Peyer's patch (tissue), 4 donors: ENCODE measurements at places on chromosomes 4 and X.

GRCh38 chr4:168677879-168678278, 181.0 kb downstream of the PALLD start:
- DNase-seq = no peak

GRCh38 chr4:158161551-158162354, 11.1 kb downstream of the GASK1B start:
- no peak for DNase-seq

DNA sequence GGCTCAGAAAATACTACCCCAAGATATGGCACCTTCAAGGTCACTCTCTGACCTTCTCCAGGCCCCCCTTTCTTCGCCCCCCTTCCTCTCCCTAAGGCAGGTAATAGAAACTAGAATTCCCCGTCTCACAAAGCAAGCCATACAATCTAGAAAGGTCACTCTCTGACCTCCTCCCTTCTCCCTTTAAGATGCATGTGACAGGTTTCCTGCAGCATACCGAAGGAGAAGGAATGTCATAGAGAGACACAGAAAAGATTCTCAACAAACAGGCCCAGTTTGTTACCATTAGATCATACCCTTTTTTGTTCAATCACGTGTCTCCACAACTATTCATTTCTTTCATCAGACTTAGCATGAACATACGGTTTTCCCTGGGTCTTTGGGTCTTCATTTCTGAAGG, 51.2 kb upstream of the RBMXL3 start:
- DNase-seq = no peak

DNA sequence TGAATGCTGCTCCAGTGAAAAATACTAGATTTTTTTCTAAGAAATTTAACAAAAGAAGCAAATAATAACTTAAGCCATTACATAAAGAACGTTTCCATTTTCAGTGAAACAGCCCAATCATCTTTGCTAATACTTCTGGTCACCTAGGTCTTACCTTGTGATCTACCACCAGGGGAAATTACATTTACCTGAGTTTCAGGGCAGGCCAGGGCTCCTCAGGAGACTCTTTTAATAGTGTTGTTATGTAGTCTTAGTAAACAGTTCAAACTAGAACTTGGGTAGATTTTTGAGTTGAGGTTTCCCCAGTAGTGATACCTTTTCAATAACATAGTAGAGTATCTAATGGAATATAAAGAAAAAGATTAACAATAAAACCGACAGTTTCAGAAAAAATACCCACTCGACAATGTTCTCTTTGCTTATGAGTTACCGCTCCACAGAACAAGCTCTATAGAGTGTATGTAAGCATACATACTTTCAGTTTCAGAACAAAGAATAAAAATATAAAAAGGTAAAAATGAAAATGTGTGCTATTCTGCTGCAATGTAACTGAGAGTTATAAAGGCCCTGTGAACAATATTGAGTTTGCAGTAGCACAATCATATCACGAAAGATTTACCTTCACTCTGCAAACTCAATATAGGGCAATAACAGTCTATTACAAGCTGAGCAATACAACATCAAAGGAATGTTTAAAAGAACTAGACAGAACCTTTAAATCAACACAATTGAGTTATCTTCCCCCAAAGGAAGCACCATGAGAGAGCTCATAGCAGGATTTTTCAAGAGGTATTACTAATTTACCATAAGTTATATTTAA, 165.8 kb downstream of the ATOH1 start:
- DNase-seq = no peak

GRCh38 chr4:58553679-58554078, 1443.5 kb upstream of the IGFBP7 start:
- DNase-seq = no peak

DNA sequence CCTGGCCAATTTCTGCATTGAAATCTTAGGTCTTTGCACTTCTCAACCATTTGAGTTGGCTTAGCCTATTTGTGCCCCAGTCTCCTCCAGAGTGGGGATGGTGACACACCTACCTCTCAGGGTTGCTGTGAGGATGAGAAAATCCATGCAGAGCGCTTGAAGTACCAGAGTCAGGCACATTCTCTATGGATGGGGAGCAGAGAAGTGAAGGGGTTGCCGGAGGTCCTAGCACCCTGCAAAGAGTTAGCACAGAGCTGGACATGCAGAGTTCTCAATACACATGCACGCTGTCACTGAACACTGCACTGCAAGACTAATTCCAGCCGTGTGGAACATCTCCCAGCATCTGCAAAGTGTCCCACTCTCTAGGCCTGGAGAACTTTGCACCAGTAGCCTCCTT, 2.6 kb upstream of the STK32B start:
- DNase-seq = no peak

GRCh38 chr4:119693126-119693525, 64.5 kb upstream of the PDE5A start:
- DNase-seq = no peak

DNA sequence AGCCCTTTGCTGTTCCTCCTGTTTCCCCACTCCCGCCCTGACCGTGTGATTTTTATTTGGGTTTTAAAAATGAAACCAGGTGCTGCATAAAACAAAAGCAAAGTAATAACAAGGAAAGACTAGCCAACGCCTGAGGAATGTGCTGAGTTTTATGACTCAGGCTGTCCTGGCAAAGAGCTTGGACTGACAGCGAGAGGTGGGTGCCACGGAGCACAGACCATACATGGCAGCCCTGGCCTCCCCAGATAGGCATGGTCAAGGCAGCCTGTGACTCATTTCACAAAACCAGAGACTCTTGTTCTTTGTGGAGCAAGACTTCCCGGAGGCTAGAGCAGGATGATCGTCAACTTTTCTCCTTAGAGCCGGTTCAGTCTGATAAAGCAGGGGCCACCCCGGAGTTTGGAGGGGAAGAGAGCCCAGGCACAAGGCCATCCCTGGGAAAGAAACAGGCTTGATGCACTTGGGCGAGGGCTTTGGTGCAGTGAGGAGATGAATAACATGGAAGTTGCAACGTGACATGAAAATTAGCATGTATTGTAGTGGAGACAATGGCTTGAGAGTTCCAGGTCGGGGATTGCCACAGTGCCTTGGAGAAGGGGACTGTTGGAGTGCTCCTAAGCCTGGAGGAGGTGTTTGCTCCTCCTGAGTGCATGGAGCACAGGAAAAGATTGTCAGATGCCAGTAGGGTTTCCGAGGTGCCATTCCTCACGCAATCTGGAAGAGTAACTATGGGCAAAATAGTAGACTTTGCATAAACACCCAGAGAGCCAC, 54.8 kb downstream of the C4orf51 start:
- no peak for DNase-seq

DNA sequence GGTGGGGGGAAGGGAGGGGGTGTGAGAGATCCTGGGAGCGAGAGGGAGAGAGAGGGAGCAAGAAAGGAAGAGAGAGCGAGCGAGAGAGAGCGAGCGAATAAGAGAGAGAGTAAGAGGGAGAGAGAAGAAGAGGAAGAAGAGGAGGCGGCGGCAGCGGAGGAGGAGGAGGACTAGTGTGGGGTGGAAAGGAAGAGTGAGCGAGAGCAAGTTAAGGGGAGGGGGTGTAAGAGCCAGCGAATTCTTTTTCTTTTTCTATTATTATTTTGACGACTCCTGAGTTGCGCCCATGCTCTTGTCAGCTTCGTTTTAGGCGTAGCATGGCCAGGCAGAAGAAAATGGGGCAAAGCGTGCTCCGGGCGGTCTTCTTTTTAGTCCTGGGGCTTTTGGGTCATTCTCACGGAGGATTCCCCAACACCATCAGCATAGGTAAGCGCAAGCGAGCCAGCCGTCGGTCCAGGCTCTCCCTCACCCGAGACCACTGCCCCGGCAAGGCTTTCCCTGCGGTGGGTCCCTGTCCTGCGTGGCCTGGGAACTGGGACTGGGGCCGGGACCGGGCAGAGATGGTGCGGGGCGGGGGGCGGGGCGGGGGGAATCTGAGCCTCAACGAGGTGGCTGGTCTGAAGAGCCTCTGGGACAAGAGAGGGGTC, at the start of gene GRIA3:
Gene GRIA3 (plus strand): TSS at position 60 of the 647 bp plus-strand sequence. CDS start 258 bp downstream, at position 318.
- no peak for DNase-seq

DNA sequence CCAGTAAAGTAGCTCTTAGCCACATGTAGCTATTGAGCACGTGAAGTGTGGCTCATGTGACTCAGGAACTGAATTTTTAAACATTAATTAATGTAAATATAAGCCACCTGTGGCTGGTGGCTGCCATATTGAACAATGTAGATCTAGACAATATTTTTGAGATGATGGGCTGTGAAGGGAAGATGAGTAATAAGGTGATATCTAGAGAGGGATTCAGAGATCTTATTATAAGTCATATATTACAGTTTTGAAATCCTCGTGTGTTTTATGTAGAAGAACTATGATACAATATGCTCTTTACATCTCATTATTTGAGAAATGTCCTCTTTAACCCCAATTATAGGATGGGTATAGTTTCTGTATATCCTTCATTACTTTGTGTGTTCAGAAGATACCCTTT, 5.6 kb downstream of the GAR1 start:
- DNase-seq = no peak

GRCh38 chr4:78293821-78294301, 236.7 kb downstream of the FRAS1 start:
- no peak for DNase-seq

DNA sequence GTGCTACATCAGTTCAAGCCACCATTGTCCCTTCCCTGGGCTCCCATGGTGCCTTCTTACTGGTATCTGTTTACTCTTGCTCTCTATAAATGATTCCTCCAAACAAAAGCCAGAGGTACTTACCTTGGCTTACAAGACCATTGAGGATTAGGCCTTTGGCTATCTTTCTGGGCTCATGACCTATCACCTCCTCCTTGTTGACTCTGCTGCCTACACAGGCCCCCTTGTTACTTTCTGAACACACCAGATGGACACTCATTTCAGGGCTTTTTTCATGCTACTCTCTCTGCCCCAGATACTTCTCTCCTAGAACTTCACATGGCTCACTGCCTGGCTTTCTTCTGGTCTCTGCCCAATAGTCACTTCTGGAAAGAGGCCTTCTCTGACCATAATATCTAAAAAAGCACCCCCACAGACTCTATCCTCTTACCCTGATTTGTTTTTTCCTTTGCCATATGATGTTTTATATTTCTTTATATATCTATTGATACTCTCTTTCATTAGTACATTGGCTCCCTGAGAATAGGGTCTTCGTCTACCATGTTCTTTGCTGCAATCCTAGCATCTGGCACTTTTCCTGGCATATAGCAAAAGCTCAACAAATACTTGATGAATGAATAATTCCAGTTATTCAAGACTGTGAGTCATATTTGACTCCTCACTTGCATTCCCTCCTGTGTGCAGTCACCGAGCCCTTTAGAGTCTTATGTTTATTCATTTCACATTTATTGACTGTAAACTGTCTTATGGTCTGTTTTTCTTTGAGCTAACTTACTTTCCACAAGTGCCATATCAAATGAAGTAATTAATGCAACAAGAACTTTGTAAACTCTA, 27.1 kb upstream of the TAPT1 start:
- no peak for DNase-seq

DNA sequence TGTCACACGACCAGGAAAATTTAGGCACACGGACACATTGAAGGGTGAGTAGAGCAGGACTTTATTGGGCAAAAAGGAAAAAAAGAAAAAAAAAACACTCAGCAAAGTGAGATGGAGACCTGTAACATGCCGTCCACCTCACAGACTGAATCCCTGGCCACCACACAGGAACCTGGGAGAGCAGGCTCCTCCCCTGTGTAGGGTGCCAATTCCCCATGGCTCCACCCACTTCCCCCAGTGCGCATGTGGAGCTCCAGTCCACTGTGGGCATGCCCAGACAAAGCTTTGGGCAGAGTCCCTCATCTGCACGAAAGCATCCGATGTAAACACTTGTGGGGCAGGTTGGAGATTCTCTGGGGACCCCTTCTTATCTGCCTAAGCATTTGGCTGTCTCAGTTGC, 23.6 kb upstream of the CBR4 start:
- DNase-seq = no peak

- DNase-seq = no peak
These were observed 6.8 kb upstream of the MOB1B start for GRCh38 chr4:70895405-70895804.

DNA sequence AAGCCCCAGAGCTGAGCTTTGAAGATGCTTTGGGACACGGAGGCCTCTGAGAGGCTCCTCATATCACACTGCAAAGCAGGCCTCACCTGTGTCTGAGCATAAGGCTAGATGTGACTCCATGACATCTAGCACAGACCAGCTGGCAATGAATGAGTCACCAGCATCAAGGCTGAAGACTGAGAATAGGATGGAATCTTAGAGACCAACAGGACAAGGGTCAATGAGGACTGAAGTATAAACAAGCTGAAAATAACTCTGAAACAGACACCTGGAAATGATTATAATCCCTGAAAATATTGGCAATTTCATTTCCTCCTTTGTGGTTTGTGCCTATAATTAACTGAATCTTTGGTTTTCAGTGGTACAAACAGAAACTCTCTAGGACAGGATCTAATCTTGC, 87.1 kb upstream of the PRPS1 start:
- DNase-seq = no peak

DNA sequence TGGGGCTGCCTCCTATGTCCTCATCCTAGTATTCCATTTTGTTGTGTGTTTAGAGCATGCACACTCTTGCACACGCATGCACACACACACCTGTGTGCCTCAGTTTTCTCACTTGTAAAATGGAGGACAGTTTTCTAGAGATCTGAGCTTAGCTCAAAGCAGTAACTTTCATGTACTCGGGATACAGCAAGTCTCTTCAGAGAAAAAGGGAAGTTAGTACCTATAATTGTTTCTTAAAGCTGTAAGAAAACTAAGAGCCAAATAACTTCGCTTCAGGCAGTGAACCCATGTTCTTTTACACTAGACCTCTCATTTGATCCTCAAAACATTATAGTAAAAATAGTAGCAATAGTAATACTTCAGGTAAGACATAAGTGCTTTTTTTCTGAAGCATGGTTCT, 49.6 kb downstream of the KIT start:
- DNase-seq = no peak

DNA sequence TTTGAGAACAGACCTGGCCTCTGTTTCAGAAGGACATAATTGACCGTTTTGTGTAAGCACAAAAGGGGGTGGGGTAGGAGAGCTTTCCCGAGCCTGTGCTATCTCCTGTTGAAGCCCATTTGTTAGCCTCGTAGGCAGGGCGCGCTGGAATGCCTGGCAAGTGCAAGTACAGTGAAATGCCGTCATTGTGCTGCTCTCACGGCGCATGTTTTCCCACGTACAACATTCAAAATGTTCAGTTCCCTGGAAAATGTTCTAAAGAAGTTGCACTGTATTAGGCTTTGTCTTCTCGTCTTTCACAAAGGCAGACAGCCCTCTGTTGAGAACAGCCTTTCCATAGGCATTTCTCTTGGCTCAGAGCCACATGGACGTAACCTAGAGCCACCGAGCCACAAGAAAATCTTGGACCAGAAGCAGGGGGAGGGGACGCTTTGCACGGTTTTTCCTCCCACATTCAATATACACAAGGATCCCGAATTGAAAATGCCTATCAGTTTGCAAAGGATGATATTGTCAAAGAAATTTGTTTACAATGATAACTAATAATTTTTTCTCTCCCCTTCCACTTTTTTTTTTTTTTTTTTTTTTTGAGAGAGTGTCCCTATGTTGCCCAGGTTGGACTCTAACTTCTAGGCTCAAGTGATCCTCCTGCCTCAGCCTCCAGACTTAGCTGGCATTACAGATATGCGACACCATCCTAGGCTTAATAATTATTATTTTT, 54.6 kb upstream of the RAPGEF2 start:
- DNase-seq = no peak

GRCh38 chrX:150683536-150684146, 9.6 kb upstream of the MTMR1 start:
- no peak for DNase-seq
